HAP-1 (cell line): ENCODE measurements at places on chromosomes 7 and 10.
A peak's percentile ranks its signal among the peaks of the same experiment; 100 is the strongest.

- DNase-seq: no peak
Observed at GRCh38 chr7:129189661-129190310, 1.4 kb downstream of the SMO start.

GRCh38 chr7:22549051-22549450 lies 49.1 kb upstream of the STEAP1B start:
- DNase-seq: no peak

GRCh38 chr10:15172306-15172840 lies 3.9 kb upstream of the NMT2 start:
- no peak for DNase-seq

DNA sequence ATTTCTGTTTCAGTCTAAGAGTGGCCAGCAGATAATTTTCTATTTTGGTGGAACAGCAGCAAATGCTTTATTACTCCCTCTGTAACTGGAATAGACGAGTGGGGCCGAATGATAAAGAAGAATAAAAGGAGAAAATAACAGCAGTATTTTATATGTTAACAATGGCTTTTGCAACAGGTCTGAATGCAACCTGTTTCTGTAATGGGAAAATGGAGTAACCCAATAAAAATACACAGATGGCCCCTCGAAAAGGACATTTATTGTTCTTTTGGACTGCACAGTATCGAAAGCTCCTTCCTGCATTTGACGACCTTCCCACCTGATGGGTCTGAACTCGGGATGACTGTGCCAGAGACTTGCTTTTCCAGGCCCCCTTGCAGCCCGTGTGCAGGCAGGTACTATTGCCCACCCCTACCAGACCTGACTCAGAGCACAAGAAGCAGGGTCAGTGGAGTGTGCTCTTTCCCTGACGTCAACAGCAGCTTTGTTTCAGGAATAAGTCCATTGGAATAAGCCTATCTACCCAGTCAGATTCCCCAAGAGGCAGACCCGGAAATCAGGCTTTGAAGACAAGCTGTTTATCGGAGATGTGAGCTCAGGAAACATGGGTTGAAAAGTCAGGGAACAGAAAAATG lies 306.5 kb upstream of the NEBL start:
- no peak for DNase-seq

DNA sequence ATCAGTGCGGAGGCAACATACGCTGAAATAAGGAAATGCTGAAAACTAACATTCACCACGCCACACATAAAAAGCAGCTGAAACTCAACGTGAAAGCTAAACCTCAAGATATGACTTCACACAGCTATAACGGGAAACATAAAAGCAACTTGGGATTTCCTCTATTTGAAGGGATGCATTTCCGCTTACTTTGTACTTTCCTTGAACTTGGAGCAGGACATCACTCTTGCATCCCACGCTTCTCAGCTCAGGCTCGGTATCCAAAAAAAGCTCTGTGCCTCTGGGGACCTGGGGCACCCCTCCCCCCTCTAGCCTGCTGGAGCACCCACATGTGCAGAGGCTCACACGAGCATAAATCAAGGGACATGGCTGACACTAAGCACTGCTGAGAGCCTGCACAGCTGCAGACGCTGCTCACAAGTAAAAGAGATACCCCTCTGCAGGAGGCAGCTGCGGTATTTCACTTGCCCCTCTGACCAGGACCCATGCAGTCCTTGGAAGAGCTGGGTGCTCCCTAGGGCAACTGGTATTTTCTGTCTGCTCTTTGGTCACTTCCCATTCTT lies 34.2 kb downstream of the PARD3 start:
- no peak for DNase-seq

DNA sequence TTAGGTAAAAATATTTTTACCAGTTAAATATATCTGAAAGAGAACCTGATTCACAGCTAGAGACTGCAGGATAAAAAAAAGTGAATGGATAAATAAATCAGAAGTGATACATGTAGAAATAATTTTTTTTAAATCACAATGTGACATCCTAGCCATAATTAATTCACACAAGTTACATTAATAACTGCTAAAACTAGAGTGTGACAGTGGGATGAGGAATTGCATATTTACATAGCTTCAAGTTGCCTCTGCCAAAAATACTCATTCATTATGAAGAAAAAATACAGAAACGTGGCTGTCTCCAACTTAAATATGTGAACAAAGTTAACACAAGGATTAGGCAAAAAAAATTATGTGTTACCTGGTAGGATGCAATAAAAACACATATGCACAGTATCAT lies 473.5 kb upstream of the SEMA3A start:
- no peak for DNase-seq

- DNase-seq: no peak
Observed at GRCh38 chr7:139960157-139960556, 102.6 kb downstream of the PARP12 start.

- DNase-seq: peak; percentile 30
Observed at GRCh38 chr7:13980474-13980873, 9.0 kb downstream of the ETV1 start.

DNA sequence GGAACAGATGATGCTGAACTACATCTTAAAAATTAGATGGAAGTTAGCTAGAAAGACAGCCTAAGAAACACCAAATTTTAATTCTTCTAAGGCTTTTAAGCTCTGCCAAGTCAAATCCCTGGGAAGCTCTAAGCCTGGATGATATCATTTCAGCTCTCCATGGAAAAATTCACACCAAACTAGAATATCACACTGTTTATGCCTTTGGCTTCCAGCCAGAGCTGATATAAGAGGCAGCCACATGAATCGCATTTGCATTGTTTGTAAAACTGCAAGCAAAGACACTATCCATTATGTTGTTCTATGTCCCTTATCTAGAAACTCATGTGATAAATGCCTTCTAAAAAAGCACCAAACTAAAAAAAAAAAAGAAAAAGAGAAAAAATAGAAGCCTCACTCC lies 430.4 kb downstream of the GRID1 start:
- DNase-seq: no peak

DNA sequence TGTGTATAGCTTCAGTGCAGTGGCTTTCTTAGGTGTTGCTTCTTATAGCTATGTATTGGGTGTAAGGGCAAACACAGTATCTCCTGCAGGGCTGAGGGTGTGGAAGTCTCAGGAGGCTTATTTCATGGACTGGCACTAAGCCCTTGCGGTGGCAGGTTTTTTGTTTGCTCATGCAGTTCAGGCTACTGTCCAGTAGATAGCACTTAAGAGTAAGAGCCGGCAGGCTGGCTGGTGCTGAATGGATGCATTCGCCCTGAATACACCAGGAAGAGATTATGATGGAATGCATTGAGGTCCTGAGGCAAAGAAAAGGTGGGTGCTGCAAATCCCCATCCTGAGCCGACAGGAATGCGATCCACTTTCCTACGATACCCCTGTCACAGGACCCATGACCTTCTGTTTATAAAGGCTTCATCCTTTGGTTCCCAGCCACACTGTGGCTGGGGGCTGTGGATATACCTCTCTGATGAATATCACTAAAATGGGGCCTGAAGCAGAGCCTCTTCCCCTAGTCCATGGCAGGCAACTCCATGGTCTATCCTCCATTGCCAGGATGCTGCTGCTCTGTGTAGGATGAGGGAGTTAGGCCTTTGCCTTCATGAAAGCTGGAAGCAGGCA lies 44.9 kb downstream of the ANXA8 start:
- peak; percentile 10 for DNase-seq

DNA sequence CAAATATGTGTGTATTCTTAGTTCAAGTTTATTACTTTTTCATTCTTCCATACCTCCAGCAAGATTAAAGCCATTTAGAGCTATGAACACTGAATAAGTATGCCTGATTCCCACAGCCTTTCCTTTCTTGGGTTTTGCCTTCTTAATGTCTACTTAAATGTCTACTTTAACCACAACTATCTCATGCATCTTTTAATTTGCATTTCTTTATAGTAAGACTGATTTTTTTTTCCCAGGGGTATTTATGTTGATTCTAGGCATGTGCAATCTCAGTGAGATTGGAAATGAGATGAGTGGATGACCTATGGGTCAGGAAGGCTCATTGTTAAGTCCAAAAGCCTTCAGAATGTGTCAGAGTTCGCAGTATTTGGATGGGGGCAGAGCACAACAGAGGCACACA lies 3.6 kb downstream of the PCBD1 start:
- DNase-seq: no peak

GRCh38 chr10:27330074-27330473 lies 89.5 kb upstream of the ACBD5 start:
- DNase-seq: no peak

DNA sequence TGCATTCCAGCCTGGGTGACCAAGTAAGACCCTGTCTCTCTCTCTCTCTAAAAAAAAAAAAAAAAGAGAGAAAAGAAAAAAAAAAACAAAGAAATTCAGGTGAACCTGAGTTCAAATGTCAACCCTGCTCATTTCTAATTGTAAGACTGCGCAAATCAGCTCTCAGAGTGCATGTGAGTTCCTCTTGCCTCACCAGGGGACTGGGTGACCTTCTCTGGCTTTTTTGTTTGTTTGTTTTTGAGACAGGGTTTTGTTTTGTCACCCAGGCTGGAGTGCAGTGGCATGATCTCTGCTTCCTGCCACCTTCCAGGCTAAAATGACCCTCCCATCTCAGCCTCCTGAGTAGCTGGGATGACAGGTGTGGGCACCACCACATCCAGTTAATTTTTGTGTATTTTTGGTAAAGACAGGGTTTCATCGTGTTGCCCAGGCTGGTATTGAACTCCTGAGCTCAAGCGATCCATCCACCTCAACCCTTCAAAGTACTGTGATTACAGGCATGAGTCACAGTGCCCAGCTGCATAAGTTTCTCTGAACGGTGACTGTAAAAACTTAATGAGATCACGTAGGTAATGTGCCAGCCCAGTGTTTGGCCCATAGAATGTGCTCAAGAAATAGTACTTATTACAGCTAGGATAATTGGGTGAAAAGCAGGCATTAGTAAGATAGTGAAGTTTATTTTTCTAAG lies 45.3 kb upstream of the BAMBI start:
- no peak for DNase-seq

GRCh38 chr7:96422388-96422787 lies 100.5 kb upstream of the SLC25A13 start:
- no peak for DNase-seq

GRCh38 chr7:18064242-18064838 lies 36.7 kb upstream of the PRPS1L1 start:
- no peak for DNase-seq

- no peak for DNase-seq
Observed at GRCh38 chr10:89549510-89549909, 14.1 kb upstream of the SLC16A12 start.

DNA sequence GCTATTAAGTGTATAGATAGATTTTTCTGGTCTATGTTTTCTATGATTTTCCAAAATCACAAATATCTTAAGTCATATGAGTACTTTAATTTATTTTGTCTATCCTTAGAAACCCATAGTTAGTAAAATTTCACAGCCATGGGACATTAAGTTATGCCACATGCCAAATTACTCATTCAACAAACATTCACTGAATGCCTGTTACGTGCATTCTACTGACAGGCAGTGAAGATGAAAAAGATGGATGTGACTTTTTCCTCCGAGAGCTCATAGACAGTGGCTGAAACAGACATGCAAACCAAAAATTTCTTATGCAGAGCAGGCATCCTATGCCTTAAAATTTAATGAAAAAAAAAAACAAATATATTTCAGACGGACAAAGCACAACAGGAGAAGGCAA lies 84.9 kb downstream of the CHRM2 start:
- DNase-seq: no peak

DNA sequence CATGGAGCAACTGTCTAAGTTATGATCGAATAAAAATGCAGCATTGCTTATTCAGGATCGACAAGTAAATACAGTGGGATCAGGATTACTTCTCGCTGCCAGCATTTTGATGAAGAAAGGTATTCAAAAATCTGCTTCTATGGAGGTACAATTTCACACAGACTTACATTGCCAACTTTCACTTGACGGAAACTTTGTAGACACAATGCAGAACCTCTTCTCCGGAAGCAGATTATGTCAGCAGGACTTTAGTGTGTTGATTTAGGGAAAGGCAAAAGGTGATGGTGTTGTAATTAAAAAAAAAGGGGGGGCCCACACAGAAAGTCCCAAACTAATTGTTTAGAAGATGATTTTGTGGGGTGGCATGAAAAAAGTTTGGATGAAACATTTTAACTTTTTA lies 462.4 kb upstream of the KLF6 start:
- no peak for DNase-seq

- DNase-seq: no peak
Observed at GRCh38 chr10:5527332-5528200, 2.8 kb downstream of the CALML3 start.

GRCh38 chr7:95582578-95583293 lies 13.6 kb downstream of the PDK4 start:
- DNase-seq: no peak

DNA sequence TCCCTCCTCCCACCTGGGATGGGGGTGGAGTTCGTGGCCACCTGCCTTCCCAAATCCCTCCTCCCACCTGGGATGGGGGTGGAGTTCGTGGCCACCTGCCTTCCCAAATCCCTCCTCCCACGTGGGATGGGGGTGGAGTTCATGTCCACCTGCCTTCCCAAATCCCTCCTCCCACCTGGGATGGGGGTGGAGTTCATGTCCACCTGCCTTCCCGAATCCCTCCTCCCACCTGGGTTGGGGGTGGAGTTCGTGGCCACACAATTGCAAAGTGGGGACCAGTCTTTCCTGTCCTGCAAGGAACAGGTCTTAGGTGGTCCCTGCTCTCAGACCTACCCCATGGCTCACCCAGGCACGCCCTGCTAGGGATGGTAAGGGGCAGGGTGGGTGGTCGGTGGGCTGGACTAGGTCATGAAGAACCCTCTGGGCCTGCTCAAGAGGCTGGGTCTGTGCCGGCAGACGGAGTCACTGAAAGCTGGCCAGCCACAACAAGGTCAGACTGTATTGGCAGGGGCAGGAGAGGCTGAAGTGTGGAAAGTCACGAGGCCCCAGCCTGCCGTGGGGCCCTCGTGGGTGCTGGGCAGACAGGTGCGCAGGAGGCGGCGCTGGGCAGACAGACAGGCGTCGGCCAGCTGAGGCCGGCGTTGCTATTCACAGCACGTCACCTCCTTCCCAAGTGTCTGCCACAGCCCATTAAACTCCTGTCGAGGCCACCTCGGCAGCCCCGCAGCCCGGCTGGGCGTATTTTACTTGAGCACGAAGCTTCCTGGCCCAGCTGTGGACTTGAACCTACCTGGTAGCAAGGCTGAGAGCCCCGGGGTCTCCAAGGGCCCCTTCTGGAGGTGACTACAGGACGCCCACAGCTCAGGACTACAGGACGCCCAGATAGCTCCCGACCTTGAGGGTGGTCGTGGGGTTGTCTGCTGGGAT lies 4.1 kb downstream of the KNDC1 start:
- no peak for DNase-seq

GRCh38 chr7:23093546-23093945 lies 12.0 kb upstream of the KLHL7 start:
- DNase-seq: no peak

DNA sequence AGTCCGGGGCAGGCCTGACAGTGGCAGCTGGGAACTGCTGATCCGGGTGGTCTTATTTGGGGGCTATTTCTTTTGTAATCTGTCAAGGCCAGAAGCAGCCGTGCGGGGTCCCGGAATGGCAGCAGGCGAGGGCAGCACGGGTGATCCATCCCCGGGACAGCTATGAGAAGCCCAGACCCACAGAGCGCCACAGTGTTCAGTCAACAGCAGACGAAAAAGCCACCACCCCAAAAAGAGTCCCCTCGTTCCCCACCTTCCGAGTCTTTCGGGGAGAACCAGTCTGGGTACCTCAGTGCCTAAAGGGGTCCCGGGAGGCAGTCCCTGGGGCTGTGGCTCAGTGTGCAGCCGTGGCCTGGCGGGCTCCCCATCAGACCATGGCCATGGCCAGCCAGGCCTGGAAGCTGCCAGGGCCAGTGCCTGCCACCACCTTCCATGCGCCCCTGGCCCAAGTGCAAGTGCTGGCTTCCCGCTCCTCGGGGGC lies 125.1 kb upstream of the KCTD7 start:
- DNase-seq: no peak

- DNase-seq: no peak
Observed at GRCh38 chr7:6533893-6534495, 17.3 kb downstream of the GRID2IP start.
